ENCODE measurements at places on chromosomes 13 and 19.

DNA sequence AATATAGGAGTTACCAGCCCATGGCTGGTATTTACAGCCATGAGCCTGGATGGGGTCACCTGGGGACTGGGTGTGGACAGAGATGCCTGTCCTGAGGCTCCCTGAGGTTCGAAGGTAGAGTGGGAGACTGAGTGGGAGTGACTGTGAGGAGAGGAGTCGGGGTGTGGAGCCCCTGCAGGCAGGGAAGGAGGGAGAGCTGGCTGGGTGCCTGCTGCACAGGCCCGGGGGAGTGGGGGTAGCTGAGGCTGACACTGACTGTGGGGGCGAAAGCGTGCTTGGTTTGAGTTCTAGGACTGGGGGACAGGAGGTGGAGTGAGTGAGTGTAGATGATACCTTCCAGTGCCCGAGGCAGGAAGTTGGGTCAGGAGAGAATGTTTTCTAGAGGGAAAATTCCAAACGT lies 7.1 kb downstream of the RAB11B start:
- no peak for DNase-seq

- DNase-seq: no peak
Measured at GRCh38 chr13:85525411-85525810, 273.8 kb downstream of the SLITRK6 start.

- DNase-seq: no peak
Measured at GRCh38 chr19:31693933-31694269, 344.7 kb upstream of the TSHZ3 start.

DNA sequence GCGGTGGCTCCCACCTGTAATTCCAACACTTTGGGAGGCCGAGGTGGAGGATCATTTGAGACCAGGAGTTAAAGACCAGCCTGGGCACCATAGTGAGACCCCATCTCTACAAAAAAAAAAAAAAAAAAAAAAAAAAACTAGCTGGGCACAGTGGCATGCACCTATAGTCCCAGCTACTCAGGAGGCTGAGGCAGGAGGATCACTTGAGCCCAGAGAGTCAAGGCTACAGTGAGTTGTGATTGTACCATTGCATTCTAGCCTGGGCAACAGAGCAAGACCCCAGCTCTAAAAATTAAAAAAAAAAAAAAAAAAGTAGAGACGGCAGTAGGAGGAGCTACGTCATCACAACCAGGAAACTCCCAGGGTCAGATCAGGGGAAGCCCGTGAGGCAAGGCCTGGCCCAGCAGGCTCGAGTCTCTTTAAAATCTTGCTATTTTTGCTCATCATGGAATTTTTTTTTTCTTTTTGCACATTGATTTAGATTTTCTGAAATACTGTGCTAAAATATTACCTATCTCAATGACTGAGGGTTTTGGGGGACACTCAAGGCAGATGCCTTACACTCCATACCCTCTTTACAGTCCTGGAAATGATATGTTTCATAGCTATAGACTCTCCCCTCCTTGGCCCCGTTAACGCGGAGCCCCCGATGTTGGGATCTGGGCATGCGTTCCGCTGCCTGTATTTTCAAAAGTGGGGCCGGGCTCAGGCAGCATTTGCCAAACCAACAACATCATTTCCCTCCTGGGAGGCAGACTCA lies 44.4 kb upstream of the USE1 start:
- no peak for DNase-seq

GRCh38 chr13:113415032-113415431 lies 38.3 kb downstream of the ADPRHL1 start:
- DNase-seq: no peak

- no peak for DNase-seq
Measured at GRCh38 chr13:100536643-100537180, 51.9 kb downstream of the GGACT start.

- DNase-seq: no peak
Measured at GRCh38 chr13:110920038-110920437, 5.2 kb upstream of the ANKRD10 start.

- no peak for DNase-seq
Measured at GRCh38 chr19:47541518-47541917, 26.7 kb upstream of the NAPA start.

DNA sequence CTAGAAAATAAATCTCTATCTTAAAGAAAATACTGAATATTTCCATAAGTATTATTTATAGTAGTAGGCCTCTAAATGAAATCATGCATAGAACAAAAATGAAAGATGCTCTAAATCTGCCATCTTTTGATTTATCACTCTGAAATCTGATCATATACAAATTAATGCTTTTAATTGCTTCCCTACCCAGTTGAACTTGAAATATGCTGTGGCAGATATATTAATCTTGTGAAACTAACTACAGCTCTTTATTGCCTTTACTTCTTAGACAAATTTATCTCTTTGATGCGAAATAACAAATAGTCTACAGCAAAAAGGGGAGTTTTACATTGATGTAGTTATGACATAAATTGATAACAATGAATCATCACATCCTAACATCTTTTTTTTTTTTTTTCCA lies 510.7 kb upstream of the SLITRK6 start:
- DNase-seq: no peak

GRCh38 chr19:40253611-40254092 lies 27.2 kb upstream of the CCNP start:
- DNase-seq: no peak

DNA sequence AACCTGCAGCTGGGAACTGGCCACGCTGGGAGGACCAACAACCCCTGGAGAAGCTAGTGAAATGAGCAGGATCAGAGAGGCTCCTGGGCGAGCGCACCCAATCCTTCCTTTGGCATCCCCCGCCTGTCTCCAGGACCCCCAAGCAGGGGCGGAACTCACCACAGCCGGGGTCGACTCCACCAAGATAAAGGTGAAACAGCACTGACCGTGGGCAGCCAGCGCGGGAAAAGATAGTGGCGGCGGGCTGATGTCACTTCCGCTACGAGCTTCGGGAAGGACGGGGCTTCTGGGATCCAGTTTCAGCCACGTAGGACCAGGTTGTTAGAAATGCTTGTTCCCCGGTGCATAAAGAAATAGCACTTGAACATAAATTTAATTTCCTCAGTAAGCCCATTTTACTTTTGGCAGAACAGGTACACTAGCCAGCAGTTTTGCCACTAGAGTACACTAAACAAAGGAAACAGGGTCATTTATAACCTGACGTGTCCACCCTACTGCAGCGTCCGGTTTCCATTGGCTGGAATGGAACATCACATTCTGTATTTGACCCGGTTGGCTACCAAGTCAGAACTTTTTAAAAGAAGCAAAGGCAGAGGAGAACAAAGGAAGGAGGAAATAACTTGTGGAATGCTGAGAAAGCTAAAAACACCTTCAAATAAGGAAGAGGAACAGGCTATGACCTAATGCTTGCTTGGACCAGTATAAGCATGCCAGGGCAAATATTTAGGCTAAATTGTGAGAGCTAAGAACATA lies 25.5 kb upstream of the ZNF562 start:
- no peak for DNase-seq

DNA sequence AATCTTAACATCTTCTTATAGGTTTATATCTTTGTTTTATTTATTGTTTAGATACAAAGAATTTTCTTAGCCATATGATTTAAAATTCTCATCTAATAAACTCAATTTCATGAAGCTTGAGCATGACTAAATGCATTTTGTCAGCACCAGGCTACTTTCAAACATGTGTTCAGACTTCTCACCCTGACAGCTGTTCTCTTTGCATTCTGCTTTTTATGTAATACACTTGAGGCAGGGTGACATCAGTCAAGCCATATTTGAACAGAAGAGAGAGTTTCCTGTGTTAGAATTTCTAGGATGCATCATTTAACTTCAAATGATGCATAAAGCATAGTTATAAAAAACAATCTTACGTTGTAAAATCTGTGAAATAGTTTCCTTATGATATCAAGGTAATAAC lies 1295.1 kb upstream of the PCDH20 start:
- no peak for DNase-seq

DNA sequence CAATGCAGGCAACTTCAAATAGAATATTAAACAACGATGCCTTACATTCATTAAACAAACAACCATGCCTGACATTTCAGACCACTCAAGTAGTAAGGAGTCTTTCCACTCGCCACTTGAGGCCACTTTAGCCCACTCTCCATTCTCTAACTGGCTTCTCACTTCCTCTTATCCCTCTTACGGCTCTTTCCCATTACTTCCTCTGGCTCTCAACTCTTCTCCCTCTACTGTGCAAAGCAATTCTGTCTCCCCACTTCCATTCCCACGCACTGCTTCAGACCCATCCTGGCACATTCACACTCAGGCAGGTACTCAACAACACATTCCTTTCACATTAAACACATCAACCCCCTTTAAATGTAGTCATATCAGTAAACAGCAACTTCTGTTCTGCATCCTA lies 229.8 kb upstream of the IPO5 start:
- DNase-seq: no peak

DNA sequence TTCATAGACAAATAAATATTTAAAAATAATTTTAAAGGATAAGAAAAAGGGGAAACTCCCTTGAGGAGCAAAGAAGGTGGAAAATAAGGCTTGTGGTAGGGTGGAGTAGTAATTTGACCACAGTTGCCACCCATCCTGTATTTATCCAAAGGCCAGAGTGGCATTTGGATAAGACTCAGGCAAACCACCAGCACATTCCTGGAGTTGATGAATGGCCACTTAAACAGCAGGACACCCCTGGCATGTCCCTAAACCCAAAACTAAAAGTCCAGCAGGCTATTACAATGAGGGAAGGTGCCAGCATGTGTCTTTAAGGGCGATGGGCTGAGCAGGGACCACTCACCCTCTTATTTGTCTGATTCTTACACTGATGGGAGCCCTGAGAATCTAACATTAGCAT lies 9.8 kb upstream of the FRY start:
- no peak for DNase-seq

DNA sequence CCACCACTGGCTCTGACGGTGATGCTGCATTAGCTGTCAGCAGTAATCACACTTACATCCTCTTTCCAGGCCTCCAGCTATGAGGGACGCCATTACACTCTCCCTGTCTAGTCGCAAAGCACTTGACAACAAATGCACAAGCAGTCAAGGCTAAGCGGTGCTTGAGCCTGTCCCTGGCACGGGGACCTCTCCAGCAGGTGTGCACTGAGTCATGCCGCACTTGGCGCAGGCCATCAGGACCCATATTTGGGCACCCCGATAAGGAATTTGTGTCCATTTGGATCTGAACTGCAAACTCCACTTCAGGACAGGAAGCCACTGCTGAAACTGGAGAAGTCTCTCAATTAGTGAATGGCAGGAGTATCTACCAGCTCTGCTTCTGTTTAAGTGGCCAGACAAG lies 301.9 kb upstream of the OBI1 start:
- DNase-seq: no peak

- no peak for DNase-seq
Measured at GRCh38 chr19:51916167-51916566, 11.1 kb upstream of the ZNF613 start.

- no peak for DNase-seq
Measured at GRCh38 chr13:44172281-44172810, 201.3 kb upstream of the SERP2 start.

DNA sequence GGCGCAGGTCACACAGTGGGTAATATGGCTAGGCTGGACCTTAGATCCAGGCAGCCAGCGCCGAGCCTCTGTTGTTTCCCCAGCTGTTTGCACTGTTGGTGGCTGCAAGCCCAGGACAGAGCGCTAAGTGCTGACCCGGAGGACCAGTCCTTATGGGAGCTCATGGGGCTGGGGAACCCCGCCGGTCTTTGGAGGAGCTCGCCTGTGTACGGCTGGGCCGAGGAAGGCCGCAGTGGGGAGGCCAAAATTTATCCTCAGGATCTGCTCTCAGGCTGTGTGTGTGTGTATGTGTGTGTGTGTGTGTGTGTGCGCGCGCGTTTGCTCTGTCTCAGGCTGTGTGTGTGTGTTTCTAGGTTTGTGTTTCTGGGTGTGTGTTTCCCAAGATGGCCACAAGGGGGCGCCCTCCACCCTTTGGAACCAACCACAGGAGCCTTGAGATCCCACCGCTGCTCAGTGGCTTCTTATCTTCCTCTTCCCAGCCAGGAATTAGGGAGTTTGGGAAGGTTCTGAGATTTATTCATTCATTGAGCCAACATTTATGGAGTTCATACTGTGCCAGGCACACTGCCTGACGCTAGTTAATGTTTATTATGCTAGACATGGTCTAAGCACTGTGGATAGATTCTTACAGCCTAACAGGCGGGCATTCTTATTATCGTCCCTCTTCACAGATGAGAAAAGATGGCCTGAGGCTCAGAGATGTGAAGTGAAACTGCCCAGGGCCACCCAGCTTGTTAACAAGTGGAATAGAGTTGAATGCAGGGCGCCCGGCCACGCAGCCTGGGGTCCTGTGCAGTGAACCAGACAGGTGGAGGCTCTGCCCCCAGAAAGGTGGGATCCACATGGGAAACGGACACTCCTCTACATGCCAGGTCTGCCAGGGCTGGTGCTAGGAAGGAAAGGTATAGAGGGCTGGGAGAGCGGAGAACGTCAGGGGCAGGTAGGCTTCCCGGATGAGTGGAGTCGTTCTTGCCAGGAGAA lies 13.0 kb downstream of the PGLYRP1 start:
- DNase-seq: peak; percentile 79

GRCh38 chr19:29845574-29846176 lies 33.9 kb downstream of the CCNE1 start:
- no peak for DNase-seq

- DNase-seq: no peak
Measured at GRCh38 chr13:48158290-48158689, 63.4 kb upstream of the MED4 start.

DNA sequence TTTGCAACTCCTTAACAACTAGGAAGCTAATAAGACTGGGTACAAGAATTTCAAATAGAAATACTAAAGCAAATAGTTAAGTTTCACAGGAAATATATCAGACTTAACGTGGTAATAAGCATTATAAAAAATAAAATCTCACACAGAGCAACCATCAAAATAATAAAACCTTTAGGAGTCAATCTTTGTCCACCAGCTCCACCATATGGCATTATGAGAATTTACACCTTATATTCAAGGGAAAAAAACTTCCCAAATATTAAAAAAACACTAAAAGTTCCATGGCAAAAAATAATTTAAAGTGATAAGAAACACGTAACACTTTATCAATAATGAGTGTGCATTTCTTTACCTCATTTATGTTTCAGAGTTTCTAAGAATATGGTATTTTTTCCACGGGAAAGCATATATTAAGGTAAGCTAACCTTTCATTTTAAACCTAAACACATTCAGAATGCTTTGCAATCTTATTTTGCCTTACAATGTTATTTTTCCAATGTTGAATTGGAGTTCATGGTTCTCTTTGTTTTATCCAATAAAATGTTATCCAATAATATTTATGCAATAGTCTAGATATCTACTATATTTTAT lies 423.2 kb upstream of the SGCG start:
- no peak for DNase-seq

GRCh38 chr19:29119590-29119989 lies 93.4 kb downstream of the UQCRFS1 start:
- no peak for DNase-seq

GRCh38 chr13:27542220-27542619 lies 78.1 kb downstream of the LNX2 start:
- DNase-seq: no peak

DNA sequence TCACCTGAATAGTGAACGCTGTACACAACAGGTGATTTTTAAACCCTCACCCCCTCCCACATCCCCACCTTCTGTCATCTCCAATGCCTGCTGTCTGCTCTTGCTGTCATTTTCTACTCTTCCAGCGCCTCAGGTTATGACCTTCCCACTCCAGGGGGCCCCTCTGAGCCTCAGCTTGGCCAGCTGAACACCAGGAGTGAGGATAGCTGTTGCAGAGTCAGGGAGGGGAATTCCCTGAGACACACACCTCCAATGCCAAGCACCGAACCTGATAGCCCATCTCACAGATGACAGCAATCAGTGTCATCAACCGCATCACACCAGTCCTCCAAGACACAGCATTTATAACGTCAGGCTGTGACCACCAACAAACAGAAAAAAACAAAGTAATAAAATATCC lies 193.5 kb downstream of the ZNF536 start:
- no peak for DNase-seq
